ENCODE measurements at places on chromosomes 3 and 15.
A peak's percentile ranks its signal among the peaks of the same experiment; 100 is the strongest.

DNA sequence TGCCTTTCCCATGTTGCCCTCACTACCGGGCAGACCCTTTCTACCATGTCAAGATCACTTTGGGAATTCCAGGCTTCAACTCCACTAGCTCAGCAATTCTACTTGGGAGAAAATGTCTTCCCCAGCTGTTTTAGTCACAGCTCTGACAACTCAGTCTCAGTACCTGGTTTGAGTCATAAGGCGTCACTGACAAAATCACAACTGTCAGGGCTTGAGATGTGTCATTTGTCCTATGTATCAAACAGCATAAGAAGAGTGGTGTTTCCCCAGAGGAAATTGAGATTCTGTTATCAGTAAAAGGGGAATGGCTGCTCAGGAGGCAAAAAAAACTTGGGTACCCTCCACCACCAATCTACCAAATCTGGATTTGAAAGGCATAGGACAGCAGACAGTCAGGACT is 594.9 kb upstream of the SUCLG2 start:
- no peak for DNase-seq

DNA sequence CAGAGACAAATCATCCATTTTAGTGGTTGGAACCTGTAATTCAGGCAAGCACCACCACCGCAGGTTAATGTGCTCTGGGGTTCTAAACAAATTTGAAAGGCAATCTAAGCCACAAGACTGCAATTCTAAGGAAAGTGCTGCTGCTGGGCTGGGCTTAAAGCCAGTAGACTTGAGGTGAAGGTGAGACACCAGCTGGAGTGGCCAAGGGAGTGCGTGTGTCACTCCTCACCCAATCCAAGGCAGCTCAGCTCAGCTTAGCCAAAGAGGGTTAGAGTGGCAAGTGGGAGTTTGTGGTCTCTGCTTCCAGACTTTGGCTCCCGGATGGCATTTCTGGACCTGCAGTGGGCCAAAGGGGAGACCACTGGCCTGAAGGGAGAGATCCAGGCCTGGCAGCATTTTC is 1655.6 kb downstream of the SI start:
- no peak for DNase-seq

GRCh38 chr3:12884186-12884680 is 42.9 kb upstream of the RPL32 start:
- DNase-seq, result no peak

- DNase-seq, result no peak
Measured at GRCh38 chr3:61684386-61684785, 123.0 kb downstream of the PTPRG start.

DNA sequence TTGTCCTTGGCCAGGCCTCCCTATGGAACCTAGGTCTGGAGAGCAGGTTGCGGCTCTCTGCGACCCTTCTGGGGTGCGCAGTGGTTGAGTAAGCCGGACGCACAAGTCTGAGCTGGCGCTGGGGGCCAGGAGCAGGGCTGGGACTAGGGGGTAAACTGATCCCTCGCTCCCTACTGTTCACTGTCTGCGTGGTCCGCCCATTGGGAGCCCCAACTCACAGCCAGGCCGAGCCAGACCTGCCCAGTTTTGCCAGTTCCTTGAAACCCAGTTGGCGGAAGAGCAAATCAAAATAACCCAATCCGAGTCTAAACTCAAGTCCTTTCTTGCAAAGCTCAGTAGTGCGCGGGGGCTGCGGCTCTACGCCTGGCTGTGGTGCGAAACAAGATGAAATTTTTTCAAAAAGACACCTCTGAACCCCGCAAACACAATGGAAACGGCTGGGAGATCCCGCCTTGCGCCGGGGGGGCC is 17.5 kb downstream of the RGMA start:
- DNase-seq, result no peak

GRCh38 chr3:16118396-16118795 is 56.1 kb upstream of the GALNT15 start:
- DNase-seq, result no peak

GRCh38 chr3:80618295-80619256 is 850.8 kb upstream of the ROBO1 start:
- DNase-seq, result no peak

- no peak for DNase-seq
Measured at GRCh38 chr15:32993285-32993684, 201.2 kb downstream of the FMN1 start.

GRCh38 chr15:39267685-39268084 is 313.2 kb upstream of the THBS1 start:
- no peak for DNase-seq

GRCh38 chr3:69948246-69948862 is 51.2 kb upstream of the SAMMSON start:
- peak; percentile 16 for DNase-seq

GRCh38 chr3:15631426-15632211 is 30.1 kb downstream of the BTD start:
- no peak for DNase-seq

- DNase-seq, result no peak
Measured at GRCh38 chr3:49663831-49664230, 10.3 kb upstream of the APEH start.

- DNase-seq, result no peak
Measured at GRCh38 chr3:180311242-180311641, 274.5 kb upstream of the PEX5L start.

Data from NT2/D1 (cell line).